Activated T-cell treated with anti-CD3 and anti-CD28 coated beads for 1 hour (primary cell): ENCODE measurements at places on chromosomes 3 and 15.

DNA sequence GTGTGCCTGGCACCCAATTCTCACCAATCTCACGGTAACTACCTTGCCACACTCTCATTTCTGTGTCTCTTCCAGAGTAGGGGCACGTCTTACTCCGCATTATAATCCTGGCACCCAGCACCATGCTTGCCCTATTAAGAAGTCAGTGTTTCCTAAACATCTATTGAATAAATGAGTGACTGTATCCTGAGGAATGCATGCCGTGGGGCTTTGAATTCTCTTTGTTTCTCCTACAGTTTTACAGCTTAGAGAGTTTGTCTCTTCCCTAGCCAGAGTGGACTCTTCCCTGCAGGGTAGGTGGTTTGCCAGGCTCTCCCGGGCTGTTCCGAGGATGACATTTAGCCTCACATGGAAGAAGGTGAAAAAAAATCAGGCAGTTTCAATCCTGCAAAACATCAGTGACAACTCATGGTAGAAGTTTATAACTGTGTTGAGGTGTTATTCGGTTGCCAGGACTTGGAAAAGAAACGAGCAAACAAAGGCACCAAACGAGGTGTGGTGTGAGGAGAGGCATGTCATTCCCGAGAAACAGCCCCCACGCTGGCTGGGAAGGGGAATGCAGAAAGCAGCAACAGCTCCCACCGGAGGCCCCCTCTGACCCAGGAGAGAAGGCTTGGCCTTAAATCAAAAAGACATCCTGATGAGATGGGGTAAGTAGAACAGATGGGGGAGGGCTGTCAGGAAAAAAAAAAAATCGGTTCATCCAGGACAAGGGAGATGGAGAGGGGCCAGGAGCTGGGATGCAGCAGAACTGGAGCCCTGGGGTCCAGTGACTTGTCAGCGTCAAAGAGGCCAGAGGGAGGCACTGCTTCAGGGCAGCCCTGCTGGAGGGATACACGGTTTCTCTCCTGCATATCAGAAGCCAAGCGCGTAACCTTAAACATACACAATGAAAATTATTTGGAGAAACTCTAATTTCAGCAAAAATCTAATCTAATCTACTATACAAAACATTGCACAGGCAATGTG, 168.4 kb upstream of the ARRDC4 start:
- DNase-seq, result no peak

DNA sequence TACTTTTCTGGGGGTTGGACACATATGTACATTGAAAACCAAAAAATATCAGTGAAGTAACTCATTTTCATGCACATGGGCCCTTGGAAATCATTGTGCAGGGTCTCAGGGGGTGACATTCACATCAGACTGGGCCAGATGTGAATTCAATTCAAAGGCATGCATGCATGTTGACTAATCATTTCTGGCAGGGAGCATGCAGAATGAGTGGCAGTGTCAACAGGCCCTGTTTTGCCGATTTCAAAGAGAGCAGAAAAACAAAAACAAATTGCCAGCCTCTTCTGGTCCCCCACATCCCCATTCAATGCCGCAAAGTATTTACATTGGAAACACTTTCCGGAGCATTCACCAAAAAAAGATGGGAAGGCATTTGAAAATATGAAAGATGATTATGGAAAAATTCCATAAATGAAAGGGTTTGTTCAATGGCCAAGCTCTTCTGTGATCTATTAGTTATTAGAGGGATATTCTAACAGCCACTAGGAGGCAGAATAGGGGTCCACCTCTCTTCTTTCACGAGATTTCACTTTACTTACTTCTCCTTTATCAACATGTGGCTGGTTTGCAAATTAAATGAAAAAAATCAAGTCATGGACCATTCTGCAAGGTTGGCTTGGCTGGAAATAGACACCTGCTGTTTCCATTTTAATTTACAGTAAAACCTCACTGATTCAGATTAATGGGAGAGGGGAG, 119.9 kb upstream of the FEZF2 start:
- no peak for DNase-seq

GRCh38 chr3:27507515-27508266, 23.5 kb upstream of the SLC4A7 start:
- DNase-seq, result no peak

- DNase-seq, result no peak
Observed at GRCh38 chr3:127929818-127930413, 14.9 kb downstream of the KBTBD12 start.

DNA sequence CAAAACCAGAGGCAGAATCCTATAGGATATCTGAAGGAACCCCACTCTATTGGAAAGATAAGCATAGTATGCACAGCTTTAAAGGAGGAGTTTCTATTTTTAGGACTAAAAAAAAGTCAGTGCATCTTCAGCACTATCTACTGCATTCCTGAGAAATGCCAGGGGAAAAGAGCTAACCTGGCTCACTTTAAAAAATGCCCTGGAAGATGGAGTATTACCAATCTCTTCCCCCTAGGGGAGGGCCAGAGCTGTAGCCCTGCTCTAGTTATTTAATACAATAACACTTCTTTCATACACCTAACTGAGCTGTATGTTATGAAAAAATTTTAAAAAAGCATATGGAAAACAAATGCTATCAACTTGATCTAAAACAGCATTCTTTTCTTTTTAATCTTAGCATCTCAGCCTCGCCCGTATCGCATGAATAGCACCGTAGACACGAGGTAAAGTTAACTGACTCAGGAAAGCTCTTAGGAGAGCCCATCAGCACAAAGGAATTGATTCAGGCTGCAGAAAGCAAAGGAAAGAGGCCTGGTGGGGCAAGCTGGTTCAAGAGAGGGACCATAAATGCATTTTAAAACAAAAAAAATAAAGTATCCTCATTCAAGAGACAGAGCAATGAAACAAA, 50.2 kb downstream of the TGM4 start:
- DNase-seq, result no peak

DNA sequence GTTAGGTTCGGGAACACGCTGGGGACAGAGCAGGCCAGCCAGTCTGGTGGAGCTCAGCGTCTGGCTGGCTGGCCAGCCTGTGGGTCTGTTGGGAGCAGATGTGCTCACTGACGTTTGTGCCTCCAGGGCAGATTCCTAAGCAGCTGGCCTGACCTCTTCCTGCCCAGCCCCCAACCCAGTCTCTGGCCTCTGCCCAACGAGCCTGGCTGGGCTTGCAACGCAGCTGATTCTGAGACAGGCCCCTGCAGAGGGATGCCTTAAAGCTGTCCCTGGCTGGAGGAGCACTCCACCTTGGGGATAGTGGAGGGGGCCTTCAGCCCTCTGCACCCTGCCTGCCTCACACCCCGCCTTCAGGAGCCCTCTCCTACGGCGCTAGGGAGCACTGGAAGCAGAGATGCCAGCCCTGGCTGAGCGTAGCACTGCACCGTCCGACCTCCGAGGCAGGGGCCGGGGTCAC, 46.0 kb downstream of the KLF13 start:
- DNase-seq, result no peak

- no peak for DNase-seq
Observed at GRCh38 chr15:90787881-90788280, 70.7 kb downstream of the BLM start.

GRCh38 chr15:77518458-77518857, 97.8 kb downstream of the HMG20A start:
- no peak for DNase-seq
